ENCODE measurements at places on chromosomes 2 and 18. TPM values are rescaled to one million over a fixed set of nuclear protein-coding genes. Genes with fewer than 3 reads are reported as not detected.

MGAT4A gene
- 18.7 TPM for total RNA-seq

OR6B2 gene
- total RNA-seq = not detected

UNC80 gene
- total RNA-seq = 0.42 TPM

COL5A2 gene
- 11.3 TPM for total RNA-seq

C2orf76 gene
- 5.1 TPM for total RNA-seq

SYT4 gene
- total RNA-seq = not detected

CHRND gene
- total RNA-seq = 0.12 TPM

STARD6 gene
- total RNA-seq = 0.47 TPM

ALPG gene
- total RNA-seq = not detected

LIPG gene
- total RNA-seq = not detected

EFR3B gene
- total RNA-seq = 9.8 TPM

EVA1A gene
- total RNA-seq = 1.3 TPM

HOXD13 gene
- not detected for total RNA-seq

TMEM169 gene
- total RNA-seq = 0.21 TPM

KIF1A gene
- total RNA-seq = 0.87 TPM

NAT8 gene
- total RNA-seq = not detected

HMSD gene
- total RNA-seq = not detected

STRADB gene
- total RNA-seq = 50.1 TPM

Measured in heart right ventricle (tissue), 16 donors.